ENCODE measurements at places on chromosomes 4 and X.

- DNase-seq, result peak; percentile 36
These were observed 2.7 kb downstream of the LEF1 start for GRCh38 chr4:108166038-108166437.

- no peak for DNase-seq
These were observed 221.2 kb downstream of the LDB2 start for GRCh38 chr4:16677001-16677944.

- DNase-seq, result no peak
These were observed 793.6 kb upstream of the INTU start for GRCh38 chr4:126838941-126839679.

DNA sequence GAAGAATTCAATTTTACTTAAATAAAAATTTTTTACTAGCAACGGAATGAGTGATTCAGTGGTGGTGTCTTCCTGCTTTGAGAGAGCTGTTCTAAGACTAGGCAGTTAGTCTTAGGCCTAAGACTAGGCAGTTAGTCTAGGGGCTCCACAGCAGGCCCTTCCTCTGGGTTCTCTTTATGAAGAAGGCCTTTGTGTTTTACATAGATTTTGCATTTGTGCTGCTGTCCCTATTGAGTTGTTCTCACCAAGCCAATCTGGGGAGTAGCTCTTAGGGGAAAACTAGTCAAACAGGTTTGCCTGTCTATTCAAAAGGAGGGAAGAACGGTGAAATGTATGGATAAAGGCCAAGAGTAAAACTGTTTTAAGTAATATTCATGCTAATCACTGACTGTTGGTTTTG is 7.6 kb downstream of the UGT8 start:
- DNase-seq, result no peak

- DNase-seq, result no peak
These were observed 37.2 kb upstream of the FAM9C start for GRCh38 chrX:13081395-13082205.

DNA sequence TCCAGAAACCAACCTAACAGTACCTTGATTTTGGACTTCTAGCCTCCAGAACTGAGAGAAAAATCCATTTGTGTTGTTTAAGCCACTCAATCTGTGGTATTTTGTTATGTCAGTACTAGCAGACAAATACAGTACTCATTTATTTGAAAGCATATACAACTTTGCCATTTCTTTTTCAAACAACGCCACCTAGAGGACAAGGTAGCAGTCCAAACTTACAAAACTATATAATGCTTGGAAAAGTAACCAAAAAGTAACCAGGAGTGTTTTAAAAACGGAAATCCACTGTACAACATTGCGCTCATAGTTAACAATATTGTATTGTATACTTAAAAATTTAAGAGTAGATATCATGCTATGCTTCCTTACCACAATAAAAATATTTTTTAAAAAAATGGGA is 37.0 kb upstream of the FGF13 start:
- DNase-seq, result no peak

- DNase-seq, result no peak
These were observed 670.6 kb upstream of the ATOH1 start for GRCh38 chr4:93157986-93158385.

DNA sequence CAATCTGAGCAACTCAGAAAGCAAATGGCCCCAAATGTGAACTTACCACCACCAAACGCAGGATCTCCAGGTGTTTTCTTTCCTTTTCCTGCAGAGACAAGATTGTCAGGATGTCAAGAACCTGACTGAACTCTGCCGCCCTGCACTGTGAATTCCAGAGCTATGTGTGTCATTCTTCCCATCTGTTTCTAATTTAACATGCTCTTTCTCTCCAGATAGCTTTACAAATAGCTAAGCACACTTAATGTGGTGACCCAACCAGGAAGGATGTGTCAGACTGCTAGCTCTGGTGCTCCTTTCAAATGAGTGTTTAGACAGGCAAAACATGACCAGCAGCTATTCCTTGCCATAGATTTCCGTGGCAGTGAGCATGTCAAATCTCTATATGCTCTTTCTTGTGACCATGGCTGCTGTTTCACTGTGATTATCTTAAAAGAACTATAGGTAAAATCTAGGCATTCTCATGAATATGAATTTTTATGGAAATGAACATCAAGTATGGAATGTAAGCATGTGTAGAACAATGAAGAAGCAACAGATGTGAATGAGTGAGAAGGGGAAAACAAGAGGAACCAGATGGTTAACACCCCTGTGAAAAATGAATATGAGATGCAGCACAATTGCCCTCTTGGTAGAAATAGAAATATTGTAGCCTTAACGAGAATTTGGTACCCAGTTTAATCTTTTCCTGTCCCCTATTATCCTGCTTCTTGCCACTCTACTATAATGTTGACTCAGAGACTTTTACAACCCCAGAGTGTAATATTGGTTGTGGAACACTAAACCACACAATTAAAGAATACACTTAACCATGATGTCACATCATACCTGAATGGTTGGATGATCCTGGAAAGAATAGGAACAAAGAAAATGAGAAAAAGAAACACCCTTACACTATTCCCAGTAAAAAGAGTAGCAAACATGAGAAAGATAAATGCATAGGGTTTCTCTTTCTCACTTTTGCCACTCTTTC is 247.8 kb upstream of the DKK2 start:
- DNase-seq, result no peak

GRCh38 chr4:119659576-119659975 is 31.0 kb upstream of the PDE5A start:
- no peak for DNase-seq

GRCh38 chrX:2828959-2829411 is 255 bp downstream of the GYG2 start:
- no peak for DNase-seq

GRCh38 chr4:2935762-2936743 is 27.2 kb downstream of the NOP14 start:
- peak; percentile 56 for DNase-seq

DNA sequence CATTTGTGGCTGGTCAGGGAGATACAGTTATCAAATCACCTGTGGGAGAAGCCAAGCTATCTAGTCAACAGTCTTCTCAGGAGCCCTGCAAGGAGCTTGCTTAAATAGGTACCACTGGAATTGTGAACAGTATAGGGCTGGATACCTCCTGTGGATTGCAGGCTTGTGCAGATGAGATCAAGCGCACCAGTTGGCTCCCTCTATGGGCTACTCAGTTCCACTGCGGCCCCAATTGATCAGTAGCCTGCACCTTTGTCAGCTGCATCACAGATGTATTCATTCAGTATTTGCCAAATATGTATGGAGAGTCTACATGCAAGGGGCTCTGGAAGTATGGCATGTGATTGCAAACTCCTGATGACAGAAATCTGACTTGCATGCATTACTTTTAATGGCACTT is 28.6 kb downstream of the TEX13A start:
- DNase-seq, result no peak

GRCh38 chr4:6221851-6222760 is 21.8 kb upstream of the JAKMIP1 start:
- no peak for DNase-seq

DNA sequence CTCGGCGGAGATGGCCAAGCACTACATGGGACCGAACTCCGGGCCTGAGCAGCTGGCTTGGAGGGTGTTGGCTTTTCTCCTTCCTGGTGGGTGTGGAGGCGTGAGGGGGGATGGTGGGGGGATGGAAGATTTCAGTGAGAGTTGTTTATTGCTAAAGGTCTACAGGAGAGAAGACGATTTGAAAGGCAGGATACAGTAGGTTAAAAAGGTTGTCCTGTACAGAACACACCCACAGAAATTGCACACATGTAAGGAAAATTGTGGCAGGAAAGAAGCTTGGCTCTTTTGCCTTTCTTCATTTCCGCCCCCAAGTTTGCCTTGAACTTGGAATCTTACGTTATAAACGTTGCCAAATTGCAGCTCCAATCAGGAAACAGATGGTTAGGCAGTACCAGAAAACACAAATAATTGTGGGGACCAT is 74.1 kb upstream of the STOX2 start:
- DNase-seq, result no peak

DNA sequence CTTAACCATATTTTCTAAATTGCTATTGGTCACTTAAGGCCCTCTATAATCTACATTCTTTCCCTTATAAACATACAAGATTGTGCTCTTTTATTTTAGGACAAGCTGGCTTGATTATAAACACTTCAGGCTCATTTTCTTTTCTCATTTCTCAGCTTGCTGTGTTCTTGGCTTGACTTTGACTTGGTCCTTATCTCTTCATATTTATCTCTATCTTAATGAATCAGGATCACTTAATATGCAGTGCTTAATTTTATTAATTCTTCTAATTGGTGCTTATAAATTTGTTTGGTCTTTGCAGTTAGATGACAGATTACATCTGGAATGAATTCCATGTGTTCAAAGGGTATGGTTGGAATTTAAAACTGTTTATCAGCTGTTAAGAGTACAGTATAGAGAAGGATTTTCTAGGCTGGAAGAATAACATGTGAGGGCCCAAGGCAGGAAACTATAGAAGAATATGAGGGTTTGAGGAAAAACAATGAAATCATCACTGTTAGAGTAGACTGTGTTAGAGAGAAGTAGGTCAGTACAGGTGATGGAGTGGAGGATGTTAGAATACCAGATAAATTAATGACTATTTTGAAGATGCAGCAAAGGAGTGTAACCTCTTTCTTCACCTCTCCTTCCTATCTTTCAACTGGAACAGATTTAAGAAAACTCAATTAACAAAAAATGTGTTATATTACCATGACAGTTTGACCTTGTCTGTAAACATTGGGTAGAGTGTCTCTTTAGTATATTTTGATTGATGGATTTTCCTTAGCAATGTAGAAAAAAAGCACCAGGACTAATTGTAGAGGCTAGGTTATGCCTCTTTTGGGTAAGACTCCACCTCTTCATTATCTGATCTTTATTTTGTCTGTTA is 169.6 kb downstream of the RAPGEF2 start:
- no peak for DNase-seq

GRCh38 chrX:68944211-68944610 is 115.4 kb downstream of the EFNB1 start:
- no peak for DNase-seq

- no peak for DNase-seq
These were observed 535.7 kb upstream of the CNKSR2 start for GRCh38 chrX:20838477-20838876.

- DNase-seq, result no peak
These were observed 202.7 kb upstream of the HS3ST1 start for GRCh38 chr4:11631416-11631815.

DNA sequence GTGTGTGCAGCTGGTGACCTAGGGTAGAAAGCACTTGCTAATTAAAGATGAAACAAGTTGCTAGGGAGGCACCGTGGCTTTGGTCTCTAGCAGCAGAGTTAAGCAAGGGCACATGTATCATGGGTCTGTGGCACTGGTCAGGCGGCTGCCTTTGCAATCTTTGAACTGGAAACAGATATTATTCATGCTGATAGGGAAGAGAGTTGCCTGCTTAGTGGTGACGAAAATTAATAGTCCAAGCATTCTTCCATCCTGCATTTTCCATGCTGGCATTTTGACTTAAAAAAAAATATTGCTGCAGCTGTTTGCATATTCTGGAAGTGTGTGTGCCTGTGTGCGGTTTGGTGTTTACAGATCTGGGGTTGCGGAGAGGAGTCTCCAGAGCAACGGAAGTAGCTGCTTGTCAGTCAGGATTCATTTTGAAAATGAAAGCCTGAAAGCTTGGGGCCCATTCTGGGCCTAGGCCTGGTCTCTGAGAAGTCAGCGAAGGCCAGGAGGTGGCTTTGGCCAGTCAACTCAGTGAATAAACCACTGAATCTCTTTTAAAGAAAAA is 2.3 kb upstream of the SOWAHD start:
- DNase-seq, result peak; percentile 22

GRCh38 chrX:125791787-125792186 is 374.3 kb downstream of the DCAF12L2 start:
- DNase-seq, result no peak

GRCh38 chrX:57565198-57565597 is 26.6 kb upstream of the ZXDB start:
- DNase-seq, result no peak

DNA sequence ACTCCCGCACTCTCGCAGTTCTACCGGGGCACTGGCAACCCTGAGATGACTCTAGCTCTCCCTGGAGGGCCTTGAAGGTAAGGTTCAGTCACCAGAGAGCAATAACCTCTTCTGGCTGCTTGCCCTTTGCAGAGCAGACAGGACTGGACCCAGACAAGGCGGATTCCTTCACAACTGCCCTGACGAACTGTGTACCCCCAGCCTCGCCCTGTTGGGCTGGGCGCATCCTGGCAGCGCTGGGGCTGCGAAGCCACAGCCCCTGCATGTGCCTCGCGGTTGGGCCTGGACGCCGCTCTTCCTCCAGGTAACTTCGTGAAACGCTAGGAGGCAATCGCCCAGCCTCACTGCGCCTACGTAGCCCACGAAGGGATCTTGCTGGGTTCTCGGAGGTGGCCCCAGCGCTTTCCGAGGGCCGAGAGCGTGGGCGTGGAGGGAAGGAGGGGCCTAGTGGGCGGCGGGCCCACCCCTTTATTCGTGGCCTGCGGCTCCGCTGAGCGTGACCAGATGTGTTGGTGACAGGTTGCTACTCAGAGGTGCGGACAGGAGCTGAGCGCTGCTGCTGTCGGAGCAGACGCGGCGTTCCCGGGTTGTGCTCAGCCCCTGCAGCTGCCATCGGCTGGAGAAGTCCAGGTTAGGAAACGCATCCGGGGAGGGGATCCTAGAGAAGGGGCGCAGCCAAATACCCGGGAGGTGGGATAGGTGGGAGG is 1.9 kb upstream of the MAMLD1 start:
- DNase-seq, result no peak

DNA sequence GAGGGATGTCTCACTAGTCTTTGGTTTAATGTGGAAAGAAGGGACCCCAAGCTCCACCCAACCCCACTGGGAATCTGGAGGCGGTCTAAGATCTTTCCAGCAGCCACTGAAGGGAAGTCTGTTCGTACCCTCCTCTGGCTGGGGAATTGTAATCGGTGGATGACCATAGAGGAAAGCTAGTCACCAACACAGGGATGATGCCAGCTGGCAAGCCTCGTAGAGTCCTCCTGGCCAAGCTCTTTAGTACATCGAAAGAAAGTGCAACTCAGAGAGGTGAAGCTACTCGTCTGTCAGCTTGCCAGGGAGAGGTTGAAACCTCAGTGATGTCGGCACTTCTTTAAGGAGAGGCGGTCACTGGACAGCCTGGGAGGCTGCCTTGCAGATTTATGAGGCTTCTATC is 58.7 kb downstream of the MAMLD1 start:
- no peak for DNase-seq

- DNase-seq, result no peak
These were observed 744.5 kb upstream of the FAM241A start for GRCh38 chr4:111400741-111401140.

GRCh38 chr4:73843369-73843768 is 6.9 kb downstream of the CXCL6 start:
- DNase-seq, result no peak

GRCh38 chr4:102089850-102090621 is 255.2 kb downstream of the SLC39A8 start:
- DNase-seq, result no peak

GRCh38 chr4:57374866-57375595 is 264.8 kb upstream of the IGFBP7 start:
- DNase-seq, result no peak

DNA sequence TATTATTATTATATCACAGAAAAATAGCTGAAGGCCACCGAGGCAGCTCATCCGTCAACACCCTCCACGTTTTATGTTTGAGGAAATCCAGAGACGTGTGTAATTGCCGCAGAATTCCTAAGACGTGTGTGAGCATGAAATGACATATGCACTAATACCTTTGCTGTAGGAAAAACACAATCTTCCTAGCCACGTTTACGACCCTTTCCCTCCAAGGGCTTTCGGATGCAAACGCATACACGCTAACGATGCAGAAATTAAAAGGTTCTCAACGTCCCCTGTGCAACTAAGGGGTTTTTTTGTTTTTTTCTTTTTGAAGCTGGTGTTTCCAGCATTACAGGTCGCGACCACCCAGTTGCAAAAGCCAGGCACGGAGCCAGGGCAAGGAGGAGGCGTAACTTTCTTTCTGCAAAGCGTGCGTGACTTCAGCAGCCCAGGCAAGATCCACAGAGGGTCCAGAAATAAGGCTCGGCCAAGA is 33.8 kb downstream of the CRLF2 start:
- no peak for DNase-seq

Data from effector CD4-positive, alpha-beta T cell (primary cell).